Stimulated activated CD4-positive, alpha-beta T cell treated with anti-CD3 and anti-CD28 coated beads, Interleukin-1b, Interleukin-23, amount 100 ng/mL, for 1 hour (primary cell): ENCODE measurements at places on chromosomes 5 and 9.

DNA sequence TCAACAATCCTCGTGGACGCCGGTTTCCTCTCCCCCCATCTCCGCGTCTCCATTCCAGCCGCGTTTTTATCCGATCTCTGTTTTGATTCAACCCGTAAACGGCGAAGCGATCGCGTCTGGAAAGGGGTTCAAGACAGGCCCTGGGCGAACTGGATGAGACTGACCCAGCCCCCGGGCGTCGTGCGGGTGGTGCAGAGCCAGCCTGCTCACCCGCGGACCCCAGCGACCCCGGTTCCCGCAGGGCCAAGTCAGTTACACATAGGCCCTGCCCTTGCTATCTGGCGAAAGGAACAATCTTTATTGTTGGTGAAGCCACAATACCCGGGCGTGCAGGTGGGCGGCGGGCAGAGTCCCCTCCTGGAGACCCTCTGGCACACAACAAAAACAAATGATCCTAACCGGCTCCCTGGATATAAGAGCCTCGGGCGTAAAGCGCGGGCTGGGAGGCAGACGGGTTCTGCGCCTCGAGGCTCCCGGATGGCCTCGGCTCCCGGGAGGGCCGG, 1.8 kb downstream of the TLX3 start:
- no peak for DNase-seq

DNA sequence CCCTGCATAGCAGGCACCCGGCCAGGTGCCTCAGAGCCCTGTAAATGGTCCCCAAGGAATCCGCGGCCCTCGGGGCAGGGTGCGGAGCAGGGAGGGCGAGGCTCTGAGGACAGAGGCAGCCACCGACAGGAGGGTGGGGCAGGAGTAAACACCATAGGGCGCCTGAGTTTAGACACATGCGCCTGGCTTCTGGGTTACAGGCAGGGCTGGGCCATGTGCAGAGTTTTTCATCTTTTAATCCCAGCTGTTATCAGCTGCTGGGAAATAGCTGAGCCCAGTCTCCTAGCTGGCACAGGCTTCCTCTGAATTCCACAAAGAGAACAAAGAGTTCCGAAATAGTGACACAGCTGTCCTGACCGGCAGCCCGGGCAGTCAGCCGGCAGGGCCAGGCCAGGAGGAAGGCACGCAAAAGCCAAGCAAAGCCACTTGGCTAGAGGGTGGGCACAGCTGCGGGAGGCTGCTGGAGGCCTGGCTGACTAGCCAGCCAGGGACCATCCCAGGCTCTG, 98.9 kb upstream of the PHYKPL start:
- no peak for DNase-seq

DNA sequence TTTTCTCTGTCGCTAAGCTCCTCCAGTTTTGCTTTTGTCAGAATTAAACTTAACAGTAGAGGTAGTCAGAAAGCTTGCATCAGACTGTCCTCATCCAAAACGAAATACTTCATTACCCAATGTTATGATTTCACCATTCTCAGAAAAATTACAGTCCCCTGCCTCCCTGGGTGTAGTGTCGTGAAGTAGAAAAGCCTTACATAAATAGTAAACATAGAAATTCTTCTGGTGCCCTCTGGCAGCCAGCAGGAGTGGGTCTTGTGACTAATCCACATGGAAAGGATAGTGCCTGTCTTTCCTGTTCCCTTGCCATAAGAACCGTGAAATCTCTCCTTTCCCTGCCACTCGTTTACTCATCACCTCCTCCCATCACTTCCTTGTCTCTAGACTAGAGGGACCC, 230.6 kb downstream of the GNA14 start:
- DNase-seq, result no peak

DNA sequence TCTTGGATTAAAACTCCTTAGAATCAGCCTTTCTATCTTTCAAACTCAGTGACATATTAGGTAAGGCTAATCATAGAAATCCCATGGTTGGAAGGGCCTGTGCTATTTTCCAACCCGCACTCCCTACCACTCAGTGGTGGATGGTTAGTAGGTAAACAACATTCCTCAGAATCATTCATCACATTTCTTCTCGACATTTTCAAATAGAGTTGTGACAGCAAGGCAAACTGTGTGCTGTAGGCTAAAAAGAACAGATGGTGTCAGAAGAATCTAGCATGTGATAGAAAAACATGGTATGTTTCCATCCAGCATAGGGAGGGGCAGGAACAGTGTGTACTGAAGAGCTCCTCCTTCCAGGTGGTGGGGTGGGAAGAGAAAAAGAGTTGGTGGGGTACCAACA, 227.3 kb upstream of the NMUR2 start:
- no peak for DNase-seq

DNA sequence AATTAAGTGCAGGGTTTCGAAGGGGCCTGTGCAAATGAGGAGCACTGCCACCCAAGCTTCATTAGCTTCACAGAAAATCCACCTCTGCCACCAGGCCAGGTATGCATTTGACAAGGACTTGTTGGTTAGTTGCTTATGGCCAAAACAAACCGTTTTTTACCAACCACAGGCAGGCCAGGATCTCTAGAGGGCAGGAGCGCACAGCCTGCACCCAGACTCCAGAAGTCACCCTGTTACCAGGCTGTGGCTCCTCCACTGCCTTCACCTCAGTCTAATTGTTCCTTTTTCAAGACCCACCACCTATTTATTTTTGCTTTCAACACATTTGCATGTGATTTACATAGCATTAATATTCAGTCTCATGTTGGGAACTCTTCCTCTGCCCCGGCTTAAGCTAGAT, 78.3 kb upstream of the HSPA9 start:
- DNase-seq, result no peak

DNA sequence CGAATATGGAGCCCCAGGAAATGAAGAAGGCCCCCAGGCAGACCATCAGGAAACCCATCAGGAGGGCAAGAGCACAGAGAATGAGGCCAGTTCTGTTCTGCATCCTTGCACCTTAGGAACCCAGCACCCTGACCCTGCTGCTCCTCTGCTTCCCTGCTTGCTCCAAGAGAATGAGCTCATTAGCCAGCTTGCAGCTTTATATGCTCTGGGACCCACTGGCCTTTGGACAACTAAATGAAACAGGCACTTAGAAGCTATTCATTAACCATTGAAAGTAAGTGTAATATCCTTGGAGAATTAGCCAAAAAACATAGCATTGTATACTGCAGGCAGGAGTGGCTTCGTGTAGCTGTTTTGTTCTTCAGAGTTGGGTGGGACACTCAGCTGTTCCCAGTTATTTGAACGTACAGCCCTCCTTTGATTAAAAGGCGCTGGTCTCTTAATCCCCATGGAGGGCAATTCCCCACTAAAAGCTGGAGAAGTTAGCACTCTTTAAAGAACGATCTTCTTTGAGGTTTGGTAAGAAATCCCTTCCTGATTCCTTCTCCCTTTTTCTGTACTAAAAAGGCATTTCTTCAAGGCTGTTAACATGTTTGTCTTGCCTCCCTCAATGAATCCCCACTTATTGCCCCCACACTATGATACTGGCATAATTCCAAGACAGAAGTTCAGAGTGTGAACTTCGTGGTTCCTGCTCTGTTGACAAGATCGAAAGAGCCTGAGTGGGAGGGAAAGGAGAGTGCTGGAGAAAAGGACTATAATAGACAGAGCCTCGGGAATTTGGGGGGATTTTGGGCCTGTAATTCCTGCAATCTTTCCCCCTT, at the start of gene TMEM252:
Gene TMEM252, minus strand, starts transcription at position 172 of the 824 bp plus-strand sequence. Its CDS starts 69 bp downstream, at position 103.
- DNase-seq, result no peak

- DNase-seq, result no peak
Observed at GRCh38 chr5:14396737-14397136, 184.9 kb upstream of the OTULINL start.

- DNase-seq, result no peak
Observed at GRCh38 chr9:136814725-136815421, 7.1 kb downstream of the RABL6 start.

GRCh38 chr9:16434526-16434925, 435.9 kb downstream of the BNC2 start:
- DNase-seq, result no peak

DNA sequence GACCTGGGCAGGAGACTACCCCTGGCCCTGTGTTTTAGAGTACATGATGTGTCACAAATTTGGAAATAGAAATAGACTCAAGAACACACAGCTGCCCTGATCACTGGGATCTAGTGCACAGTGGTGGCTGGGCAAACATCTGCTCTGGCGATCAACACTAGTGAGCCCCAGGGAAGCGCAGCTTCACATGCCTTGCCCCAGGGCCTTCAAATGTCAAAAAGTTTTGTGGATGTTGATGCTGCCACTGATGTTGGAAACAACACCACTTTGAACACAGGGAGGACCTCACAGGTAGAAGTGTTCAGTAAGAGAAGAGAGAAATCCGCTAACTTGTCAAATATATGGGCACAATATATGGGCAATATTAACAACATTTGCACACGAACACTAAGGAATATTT, 7.1 kb upstream of the MAP3K1 start:
- no peak for DNase-seq

DNA sequence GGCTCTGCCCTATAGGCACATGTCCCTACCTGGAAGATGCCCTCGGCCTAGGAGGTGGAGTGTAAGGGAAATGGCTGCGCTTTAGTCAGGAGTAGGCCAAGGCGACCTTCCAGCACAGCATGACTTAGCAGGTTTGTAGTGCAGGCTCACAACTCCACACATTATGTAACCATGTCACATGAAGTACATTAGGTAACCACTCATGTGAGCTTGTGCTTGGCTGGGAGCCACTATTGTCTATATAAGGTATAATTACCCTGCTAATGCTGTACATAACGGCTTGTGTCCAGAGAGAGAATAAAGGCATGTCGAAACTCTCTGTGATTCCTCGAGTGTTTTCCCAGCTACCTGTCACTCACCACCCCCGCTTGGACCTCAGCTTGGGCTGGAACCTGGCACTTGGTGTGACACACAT, 74.9 kb downstream of the CAMK4 start:
- no peak for DNase-seq

DNA sequence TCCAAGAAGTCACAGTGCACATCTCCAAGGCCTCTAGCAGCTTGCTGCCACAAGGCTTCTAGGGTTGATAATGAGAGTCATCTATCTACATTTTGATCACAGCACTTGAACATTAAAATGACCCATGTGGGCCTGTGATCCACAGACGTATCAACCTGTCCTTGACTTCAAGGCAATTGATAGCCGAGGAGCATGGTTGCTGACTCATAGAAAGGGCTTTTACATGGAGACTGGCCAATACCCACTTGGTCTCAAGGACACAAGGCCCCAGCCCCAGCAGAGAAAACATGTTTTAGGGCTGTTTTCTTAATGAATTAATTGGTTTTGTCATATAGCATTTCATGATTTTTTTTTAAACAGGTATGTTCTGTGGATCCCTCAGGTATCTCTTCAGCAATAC, 314.0 kb downstream of the SEMA5A start:
- DNase-seq, result no peak

GRCh38 chr9:2623288-2624050, 1.9 kb downstream of the VLDLR start:
- no peak for DNase-seq
